Cardiac septum (tissue), 1 donor: ENCODE measurements at places on chromosomes 16 and 17.
A peak's percentile ranks its signal among the peaks of the same experiment; 100 is the strongest.

DNA sequence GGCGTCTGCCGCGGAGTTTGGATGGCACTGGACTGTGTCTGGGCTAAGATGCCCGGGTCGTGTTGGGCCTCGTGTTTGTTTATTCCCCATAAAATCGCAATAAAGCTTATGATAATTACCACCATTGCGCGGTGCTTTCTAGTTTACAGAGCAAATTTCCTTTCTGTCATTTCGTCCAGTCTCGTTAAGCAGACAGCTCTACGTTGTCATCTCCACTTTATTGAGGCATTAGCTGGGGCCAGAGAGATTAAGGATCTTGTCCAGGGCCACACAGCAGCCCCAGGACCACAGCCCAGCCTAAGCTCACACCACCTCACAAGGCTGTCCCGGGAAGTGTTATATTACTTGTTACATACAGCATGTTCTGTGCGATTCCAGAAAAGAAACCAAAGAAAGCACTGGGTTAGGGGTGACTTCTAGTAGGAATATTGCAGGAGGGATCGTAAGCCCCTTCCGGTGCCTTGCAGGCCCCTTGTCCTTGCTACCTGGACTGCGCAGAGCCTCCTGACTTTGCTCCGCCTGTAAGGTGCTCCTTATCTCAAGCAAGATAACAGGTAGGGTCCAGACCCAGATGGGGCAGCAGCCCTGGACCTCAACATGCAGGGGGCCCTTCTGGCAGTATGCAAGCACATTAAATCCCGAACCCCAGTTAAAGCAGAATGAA lies 6.3 kb downstream of the NOS2 start:
- DNase-seq: no peak

DNA sequence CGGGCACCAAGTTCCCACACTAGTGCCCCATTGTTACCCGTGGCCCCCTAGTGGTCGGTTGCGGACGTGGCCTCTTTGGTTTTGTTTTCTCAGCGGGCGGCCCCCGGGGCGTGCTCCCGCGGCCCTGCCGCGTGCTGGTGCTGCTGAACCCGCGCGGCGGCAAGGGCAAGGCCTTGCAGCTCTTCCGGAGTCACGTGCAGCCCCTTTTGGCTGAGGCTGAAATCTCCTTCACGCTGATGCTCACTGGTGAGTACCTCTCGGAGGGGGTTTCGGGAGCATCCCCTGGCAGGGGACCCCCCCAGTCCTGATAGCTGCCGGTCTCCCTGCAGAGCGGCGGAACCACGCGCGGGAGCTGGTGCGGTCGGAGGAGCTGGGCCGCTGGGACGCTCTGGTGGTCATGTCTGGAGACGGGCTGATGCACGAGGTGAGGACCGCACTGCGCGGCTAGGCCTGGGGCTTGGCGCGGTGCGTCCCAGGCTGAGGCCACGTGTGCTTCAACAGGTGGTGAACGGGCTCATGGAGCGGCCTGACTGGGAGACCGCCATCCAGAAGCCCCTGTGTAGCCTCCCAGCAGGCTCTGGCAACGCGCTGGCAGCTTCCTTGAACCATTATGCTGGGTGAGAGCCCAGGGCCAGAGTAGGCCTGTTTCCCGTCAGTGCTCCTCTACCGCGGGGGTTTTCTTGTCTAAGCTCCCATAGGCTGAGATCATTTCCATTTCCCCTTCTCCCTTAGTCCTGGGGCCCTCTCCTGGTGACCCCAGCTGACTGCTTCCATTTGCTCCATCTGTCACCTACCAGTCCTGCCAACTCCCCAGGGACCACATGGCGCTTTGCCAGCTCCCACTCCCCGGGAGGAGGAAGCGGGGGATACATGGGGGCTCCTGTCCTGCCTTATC lies 1.7 kb downstream of the SPHK1 start:
- peak; percentile 92 for DNase-seq

DNA sequence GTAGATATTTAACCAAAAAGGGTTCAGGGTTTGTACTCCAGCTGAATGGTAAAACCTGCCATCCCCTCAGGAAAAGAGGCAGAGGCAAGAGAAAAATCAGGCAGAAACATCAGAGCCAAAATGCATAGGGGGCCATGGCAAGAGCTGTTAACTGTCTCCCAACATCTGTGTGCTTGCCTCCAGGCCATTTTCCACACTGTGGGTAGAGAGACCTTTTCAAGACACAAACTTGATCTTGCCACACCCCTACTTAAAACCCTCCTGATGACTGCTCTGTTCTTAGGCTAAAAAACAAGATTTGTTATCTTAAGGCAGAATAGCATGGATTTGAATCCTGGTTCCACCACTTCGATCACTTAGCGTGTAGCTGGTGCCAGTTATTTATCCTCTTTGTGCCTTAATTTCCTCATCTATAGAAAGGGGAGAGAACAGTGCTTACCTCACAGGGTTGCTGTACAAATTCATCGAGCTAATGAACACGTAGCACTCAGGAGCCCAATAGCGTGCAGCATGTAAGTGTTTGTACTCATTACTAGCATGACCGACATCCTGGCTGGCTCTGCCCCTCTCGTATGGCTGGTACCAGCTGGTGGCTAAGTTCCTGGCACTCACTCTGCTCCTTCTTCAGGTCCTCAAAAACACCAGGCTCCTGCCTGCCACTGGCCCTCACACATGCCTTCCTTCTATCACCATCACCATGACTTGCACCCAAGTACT lies 25.8 kb downstream of the STAT3 start:
- DNase-seq: no peak

DNA sequence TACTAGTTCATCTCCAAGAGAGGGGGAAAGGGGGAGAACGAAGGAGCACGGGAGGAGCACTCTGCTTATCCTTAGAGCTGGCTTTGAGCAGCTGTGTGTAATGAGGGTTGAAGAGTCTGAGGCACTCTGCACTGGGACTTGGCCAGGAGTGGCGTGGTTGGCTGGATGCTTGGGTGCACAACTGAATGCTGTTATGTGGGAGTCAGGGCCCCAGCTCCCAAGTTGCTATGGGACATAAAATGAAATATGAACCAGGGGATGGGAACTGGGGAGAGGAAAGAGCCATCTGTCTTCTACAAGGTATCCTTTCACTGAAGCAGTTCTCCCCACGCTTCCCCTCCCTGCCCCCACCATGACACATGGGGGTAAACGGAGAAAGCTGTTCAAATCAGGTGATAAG lies 105.9 kb upstream of the ANKFN1 start:
- DNase-seq: no peak

DNA sequence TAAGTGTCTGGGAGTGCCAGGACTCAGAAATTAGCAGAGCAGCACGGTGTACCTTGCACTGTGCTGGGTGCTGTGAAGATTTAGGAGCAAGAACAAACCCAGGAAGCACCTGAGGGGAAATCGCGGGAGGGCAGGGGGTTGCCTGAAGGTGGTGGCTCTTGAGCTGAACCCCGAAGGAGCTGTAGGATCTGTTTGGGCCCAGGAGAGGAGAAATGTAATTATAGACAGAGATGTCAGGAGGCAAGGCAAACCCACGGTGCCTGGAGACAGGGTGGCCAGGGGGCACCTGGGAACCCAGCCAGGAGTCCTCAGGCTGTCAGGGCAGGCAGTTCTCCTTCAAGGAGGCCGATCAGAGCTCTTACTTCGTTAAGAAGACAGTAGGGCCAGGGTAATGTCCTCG lies 109.1 kb downstream of the C16orf78 start:
- DNase-seq: peak; percentile 39

- no peak for DNase-seq
Measured at GRCh38 chr17:59361386-59361785, 29.9 kb downstream of the YPEL2 start.

- DNase-seq: no peak
Measured at GRCh38 chr16:74304164-74304834, 7.7 kb downstream of the PSMD7 start.

- peak; percentile 91 for DNase-seq
Measured at GRCh38 chr17:82737967-82738877, 2.8 kb downstream of the FN3K start.

DNA sequence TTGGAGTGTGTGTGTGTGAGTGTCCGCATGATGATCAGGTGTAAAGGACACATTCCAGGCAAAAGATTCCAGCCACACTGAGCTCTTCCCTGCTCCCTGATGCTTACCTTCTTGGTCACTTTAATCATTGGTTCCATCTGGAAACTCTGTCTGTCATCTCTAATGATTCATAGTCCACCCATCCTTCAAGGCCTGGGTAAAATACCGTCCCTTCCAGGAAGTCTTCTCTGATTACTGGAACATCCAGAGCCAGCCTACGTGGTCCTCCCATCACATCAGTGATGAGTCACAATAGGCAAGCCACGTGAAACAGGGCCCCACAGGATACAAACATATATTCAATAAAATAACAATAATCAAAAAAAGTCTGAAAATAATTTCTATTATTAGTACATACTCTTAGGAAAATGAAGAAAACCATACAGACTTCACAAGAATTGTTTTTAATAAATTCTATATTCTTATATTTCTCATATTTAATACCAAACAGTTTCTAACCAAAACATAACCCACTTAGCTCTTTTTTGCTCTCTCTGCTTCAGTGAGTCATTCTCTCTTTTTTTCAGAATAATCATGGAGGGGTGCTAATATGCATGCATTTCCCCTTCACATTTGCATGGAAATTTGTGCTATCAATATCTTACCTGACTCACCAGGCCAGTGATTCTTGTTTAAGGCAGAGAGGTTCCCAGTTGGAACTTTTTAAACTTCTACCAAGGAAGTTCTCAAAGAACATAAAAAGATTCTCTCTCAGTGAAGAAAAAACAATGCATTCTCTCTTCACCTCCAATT lies 263.2 kb downstream of the TOX3 start:
- DNase-seq: no peak

DNA sequence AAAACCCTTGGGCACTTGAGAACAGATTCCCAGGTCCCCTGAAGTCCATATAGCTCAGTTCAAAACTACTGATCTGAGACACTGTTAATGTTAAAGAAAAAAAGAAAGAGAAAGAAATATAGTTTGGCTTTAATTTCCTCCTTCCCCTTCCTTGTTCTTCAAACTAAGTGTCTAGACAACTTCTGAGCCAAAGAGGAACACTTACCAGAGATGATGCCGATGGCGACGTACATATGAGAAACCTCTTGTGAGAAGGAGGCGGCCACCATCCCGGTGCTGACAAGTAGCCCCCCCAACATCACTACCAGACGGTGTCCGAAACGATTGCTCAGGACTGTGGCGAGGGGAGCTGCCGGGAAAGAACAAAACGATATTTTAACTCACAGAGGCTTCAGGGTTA lies 17.2 kb downstream of the SLC16A6 start:
- DNase-seq: no peak

DNA sequence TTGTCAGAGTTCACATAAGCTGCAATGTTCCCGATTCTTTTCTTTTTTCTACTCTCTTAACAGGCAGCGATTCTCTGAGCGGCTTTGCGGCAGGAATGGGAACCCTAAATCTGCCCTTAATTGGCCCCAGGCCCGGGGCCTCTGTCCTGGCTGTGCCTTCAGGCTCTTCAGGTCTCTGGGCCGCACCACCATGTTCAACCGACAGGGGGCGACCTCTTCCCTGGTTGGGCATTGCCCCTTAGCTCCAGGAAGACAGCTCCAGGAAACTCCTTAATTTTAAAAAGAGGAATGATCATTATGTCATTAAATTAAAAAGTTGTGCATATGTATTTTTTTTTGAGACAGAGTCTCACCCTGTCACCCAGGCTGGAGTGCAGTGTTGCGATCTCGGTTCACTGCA lies 20.3 kb downstream of the CACNG5 start:
- no peak for DNase-seq

DNA sequence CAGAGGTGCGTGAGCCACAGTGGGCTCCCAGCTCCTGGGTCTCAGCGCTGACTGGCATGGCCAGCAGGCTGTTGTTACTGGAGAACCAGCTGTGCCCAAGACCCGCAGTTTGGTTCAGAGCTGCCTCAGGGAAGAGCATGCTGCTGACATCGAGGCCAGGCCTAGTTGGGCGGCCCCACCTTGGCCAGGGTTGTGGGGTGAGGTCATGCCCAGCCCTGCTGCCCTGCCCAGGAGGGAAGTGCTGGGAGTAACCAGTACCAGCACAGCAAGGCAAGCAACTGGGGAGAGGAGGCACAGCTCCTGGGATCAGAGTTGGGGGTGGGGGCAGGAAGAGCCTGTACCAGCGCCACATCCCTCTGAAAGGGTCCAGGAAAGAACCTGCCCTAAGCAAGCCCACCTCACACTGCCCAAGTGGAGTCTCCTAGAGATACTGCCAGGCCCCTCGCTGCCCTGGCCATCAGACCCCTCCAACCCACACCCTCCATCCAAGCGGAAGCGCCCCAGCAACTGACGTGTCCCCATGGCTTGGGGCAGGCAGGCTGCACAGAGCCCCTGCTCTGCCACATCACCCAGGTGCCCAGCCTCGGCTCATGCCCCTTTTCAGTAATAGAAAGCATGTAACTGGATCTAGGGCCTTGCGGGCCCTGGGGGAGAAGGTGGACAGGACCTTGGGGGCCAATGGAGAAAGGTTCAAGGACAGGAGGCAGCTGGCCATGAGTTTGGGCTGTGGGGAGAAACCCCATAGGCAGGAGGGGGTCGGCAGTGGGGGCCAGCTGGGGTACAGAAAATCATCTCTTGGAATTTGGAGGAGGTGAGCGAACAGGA lies 990 bp downstream of the DOK4 start:
- no peak for DNase-seq

- DNase-seq: no peak
Measured at GRCh38 chr17:50872710-50873424, 6.7 kb upstream of the TOB1 start.

- no peak for DNase-seq
Measured at GRCh38 chr17:75110234-75110937, 617 bp downstream of the ARMC7 start.

- DNase-seq: no peak
Measured at GRCh38 chr17:82528484-82529265, 9.1 kb downstream of the FOXK2 start.

DNA sequence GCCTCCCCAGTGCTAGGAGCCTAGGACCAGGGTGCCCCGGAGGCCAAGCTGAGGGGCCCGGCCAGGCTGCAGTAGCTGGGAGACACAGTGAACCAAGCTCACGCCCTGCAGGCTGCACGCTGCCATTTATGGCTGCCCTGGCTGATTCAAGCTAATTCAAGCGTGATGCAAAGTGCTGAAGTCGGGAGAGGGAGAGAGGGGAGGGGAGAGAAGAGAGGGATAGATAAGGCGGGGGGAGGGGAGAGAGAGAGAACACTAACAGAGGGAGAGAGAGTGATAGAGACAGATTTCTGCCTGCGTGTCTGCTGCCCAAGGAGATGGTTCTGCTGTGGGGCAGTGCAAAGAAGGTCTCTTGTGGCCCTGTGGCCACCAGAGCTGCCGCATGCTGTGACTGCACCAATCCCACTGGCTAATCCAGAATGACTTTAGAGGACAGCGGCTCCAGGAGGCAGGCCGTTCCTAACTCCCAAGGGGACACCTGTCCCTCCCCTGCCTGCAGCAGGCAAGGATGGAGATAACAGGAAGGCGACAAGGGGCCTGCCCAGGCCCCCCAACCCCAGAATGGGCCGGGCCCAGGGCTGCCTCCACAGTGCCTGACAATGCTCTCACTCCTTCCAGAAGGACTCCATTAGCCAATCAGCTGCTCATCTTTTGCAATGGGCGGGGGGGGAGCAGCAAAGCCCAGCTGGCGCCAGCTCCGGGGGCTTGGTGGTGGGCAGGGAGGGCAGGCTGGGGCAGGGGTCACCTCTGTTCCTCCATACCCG lies 12.9 kb downstream of the MXRA7 start:
- no peak for DNase-seq
